ENCODE measurements at places on chromosomes 2 and 18.

GRCh38 chr18:3478262-3478978, 28.4 kb downstream of the TGIF1 start:
- no peak for DNase-seq

- peak; percentile 62 for DNase-seq
These were observed 901 bp downstream of the SPOPL start for GRCh38 chr2:138502255-138503086.

DNA sequence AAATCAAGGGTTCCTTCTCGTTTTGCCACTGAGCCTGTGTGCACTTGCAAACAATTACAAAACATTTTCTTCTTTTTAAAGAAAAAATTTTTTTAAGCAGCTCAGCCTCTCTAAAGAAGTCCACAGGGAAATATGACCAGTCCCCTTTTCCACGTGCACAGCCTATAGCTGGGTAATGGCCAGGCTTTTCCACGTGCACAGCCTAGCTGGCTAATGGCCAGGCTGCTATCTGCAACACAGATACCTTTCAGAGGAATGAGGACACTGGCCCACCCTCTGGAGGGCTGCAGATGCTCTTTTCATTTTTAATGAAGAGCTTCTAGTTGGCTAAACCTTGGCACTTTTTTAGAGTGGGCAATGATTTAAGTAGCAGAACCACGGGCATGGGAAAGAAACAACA, 46.3 kb downstream of the ASB18 start:
- DNase-seq: no peak

DNA sequence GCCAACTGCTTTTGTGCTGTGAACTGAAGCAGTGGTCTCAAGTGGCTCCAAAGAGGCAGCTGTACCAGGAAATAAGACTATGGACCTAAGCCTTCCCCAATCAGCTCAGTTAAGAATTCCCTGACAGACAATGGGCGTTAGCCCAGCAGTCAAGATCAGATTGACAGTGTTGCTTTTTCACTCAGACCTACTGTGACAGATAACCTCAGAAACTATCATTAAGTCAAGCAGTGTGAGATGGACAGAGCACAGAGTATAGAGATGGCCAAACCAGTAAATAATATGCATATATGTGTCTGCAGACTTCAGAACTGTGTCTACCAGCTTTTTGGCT, 215.3 kb downstream of the ZFP36L2 start:
- no peak for DNase-seq

- no peak for DNase-seq
These were observed 179.7 kb downstream of the WDPCP start for GRCh38 chr2:63408530-63408929.

GRCh38 chr2:170923799-170924198, 5.3 kb upstream of the GORASP2 start:
- peak; percentile 5 for DNase-seq

- DNase-seq: no peak
These were observed 169.8 kb upstream of the ERBB4 start for GRCh38 chr2:212708355-212708754.

DNA sequence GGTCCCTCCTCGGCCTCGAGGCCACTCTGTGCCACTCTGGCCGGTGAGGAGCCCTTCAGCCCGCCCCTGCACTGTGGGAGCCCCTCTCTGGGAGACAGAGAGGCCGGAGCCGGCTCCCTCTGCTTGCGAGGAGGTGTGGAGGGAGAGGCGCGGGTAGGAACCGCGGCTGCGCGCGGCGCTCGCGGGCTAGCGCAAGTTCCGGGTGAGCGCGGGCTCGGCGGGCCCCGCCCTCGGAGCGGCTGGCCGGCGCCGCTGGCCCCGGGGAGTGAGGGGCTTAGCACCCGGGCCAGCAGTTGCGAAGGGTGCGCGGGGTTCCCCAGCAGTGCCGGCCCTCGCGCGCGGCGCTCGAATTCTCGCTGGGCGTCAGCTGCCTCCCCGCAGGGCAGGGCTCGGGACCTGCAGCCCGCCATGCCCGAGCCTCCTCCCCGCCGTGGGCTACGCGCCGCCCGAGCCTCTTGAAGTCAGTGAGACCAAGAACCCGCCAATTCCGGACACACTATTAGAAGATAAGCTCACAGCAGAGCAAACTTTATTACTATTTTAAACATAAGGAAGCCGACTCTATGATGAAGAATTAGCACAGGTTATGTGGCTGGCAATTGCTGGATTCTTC, 825.8 kb upstream of the FANCL start:
- no peak for DNase-seq

DNA sequence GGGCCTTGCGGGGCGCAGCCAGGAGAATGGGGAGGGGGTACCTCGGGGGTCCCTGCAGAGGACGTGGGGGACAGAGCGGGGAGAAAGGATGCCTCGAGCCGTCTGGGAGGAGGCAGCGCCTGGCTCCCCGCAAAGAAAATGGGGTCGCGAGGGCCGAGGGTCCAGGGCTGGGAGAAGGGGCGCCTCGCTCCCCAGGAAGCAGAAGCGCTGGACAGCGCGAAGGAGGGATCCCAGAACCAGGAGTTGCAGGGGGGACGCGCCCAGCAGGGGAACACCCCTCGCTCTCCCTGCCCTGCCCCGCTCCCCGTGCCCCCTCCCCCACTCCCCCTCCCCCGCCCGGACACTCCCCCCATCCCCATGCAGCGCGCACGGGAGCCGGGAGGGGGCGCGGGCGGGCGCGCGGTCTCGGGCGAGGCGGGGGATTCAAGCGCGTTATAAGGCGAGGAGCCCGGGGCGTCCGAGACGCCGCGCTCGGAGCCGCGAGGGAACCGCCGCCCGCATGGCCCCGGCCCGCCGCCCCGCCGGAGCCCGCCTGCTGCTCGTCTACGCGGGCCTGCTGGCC, at the start of gene ERFE:
TSS of gene ERFE (plus strand) at position 462 of the 562 bp plus-strand sequence. CDS start at position 500, 38 bp downstream.
- DNase-seq: peak; percentile 80

GRCh38 chr2:224523626-224524577, 61.3 kb downstream of the CUL3 start:
- DNase-seq: peak; percentile 18

- DNase-seq: no peak
These were observed 46.3 kb downstream of the CCDC150 start for GRCh38 chr2:196685792-196686191.

GRCh38 chr2:161407597-161407996, 8.5 kb upstream of the TBR1 start:
- no peak for DNase-seq

- DNase-seq: no peak
These were observed 36.5 kb upstream of the CCDC93 start for GRCh38 chr2:118050386-118050785.

DNA sequence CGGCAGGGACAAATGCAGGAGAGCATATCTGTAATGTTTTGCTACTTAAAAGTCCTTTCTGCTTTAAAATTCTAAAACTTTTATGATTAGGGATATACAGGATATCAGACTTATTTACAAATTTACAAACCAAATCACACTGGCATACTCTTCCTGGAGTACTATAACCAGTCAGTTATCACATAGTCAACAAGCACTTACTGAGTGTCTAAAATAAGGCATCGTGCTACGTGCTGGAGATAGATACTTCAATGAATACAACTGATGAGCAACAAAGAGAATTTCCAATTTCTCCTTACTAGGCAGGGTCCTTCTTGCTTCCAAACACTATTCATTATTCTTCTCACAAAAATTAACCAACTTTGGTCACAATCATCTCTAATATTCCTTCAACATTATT, 113.5 kb downstream of the PLEKHM3 start:
- DNase-seq: no peak

DNA sequence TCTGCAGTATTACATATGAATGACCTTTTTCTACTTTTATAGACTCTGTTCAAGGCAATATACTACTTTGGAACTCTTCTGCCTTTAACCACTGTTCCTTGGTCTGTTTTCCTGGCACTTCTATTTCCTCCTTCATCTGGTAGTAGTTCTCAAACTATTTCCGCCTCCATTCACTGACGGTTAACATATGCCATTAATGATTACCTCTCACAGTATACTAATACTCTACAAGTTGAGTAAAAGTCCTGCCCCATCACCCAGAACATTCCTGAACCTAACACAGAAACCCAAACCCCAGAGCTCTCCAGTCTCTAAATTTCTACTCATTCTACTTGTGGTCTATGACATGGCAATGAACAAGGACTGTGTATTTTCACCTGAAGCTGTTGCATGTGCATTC, 4.5 kb downstream of the GFPT1 start:
- DNase-seq: no peak

GRCh38 chr18:44543387-44543786, 137.3 kb upstream of the SETBP1 start:
- no peak for DNase-seq

DNA sequence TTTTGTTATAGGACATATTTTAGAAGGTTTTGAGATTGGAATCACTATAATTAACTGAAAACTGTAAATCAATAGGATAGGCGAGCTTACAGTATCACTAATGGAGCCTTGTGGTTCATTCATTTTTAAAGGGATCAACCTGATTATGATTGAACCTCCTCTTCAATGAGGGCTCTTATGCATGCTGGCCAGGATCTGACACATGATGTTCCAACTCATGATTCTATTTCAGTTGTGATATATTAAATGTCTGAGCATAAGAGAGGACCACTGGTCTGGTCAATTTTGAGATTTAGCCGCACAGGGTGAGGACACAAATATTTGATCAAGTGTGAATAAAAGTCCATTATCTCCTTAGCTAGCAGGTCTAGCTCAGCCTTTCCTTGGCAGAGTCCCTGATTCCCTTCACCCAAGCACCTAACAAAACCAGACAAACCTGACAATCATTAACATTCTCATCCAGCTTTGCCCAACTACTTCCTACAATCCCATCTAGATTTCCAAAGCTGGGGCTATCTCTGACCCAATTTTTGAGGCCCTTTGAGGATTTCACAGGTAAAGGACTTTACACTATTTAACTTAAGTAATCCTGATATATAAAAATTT, 6.9 kb upstream of the MAP4K4 start:
- no peak for DNase-seq

GRCh38 chr2:74887445-74887951, 53.6 kb downstream of the HK2 start:
- DNase-seq: no peak

- no peak for DNase-seq
These were observed 17.0 kb upstream of the ANKRD44 start for GRCh38 chr2:197327472-197328098.

- no peak for DNase-seq
These were observed 108.9 kb upstream of the DAPL1 start for GRCh38 chr2:158686210-158686691.

GRCh38 chr18:79389689-79390088, 6.0 kb upstream of the NFATC1 start:
- no peak for DNase-seq

GRCh38 chr2:218202266-218202665, 14.7 kb upstream of the ARPC2 start:
- DNase-seq: no peak

- DNase-seq: no peak
These were observed 6.9 kb downstream of the DCTN1 start for GRCh38 chr2:74373221-74373676.

GRCh38 chr2:96888072-96889011, 18.5 kb upstream of the SEMA4C start:
- DNase-seq: no peak

- DNase-seq: no peak
These were observed 28.0 kb upstream of the PPP1R1C start for GRCh38 chr2:181957668-181958067.

GRCh38 chr2:21288299-21288698, 164.5 kb downstream of the TDRD15 start:
- no peak for DNase-seq

DNA sequence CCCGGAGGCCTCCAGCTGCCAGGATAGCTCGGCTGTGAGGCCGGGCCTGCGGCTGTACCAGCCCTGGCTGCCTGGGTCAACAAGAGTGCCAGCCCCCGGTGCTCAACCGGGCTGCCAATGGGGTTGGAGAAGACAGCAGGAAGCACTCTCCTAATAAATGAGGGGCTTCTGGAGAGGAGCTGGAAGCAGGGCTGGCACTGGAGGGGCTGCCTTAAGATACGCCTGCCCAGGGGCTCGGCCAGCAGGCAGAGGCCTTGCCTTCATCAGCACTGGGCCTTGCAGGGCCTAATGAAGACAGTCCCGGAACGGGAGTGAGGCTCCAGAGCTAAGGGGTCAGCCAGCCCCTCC, 73.6 kb downstream of the TEX51 start:
- DNase-seq: no peak

- peak; percentile 21 for DNase-seq
These were observed 143.6 kb upstream of the TCF4 start for GRCh38 chr18:55731594-55732042.

- peak; percentile 53 for DNase-seq
These were observed 6.5 kb downstream of the TMEM17 start for GRCh38 chr2:62499430-62500060.

DNA sequence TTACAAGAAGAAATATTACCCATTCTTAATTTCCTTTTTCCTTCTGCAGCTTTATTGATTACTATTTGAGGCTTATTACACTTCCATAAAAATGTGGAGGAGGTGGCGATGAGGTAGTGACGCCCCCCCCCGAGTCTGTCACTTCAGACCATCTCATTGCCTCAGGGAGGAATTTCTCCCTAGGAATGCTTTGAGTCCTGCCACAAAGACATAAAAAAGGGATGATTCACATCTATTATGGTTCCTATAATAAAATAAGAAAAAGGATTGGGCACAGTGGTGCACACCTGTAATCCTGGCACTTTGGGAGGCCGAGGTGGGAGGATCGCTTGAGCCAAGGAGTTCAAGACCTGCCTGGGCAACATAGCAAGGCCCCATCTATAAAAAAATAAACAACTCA, 93.7 kb downstream of the AOX1 start:
- no peak for DNase-seq

GRCh38 chr2:20661421-20662307, 5.3 kb upstream of the GDF7 start:
- peak; percentile 73 for DNase-seq

DNA sequence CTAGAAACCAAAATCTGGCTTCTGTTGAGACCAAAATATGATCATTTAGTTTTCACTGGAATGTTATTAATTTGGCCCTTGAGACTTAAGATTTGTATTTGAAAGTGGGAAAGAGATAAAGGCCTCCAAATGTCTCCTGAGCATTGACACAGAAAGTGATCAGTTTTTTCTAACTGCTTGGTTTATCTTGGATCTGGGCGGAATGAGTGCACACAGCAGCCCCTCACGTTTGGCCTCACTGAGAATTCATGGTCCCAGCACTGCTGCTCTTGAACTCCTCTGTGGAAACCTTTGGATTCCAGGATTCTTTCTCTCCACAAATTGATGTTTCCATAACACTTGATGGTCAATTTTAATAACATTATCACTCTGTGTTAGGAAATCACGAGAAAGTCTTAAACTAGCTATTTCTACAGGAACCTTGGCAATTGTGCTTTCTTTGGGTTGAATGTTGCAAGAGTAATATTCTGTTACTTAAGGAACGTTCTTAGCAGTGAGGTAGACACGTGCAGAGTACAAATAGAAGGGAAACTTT, 180.3 kb upstream of the BCL2L11 start:
- no peak for DNase-seq

- DNase-seq: no peak
These were observed 48.7 kb downstream of the GREB1 start for GRCh38 chr2:11582612-11582861.

DNA sequence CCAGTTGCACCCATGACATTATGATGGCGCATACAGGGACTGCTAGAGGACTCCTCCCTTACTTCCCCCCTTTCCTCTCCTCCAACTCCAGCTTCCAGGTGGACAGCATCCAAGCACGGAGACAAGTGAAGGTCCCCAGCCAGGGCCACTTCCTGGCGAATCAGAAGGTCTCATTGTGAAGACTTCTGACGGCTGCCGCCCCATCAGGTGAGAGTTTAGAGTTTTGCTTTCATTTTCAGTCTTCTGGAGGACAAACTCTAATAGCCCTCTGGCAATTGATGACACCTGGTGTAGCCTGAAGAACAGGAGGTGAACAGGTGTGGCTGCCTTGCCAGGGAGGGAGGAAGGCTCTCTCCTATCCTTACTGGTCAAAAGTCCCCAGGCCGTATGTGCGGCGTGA, 77.3 kb upstream of the KCNH7 start:
- no peak for DNase-seq
